ENCODE measurements at places on chromosomes 5 and 9.

DNA sequence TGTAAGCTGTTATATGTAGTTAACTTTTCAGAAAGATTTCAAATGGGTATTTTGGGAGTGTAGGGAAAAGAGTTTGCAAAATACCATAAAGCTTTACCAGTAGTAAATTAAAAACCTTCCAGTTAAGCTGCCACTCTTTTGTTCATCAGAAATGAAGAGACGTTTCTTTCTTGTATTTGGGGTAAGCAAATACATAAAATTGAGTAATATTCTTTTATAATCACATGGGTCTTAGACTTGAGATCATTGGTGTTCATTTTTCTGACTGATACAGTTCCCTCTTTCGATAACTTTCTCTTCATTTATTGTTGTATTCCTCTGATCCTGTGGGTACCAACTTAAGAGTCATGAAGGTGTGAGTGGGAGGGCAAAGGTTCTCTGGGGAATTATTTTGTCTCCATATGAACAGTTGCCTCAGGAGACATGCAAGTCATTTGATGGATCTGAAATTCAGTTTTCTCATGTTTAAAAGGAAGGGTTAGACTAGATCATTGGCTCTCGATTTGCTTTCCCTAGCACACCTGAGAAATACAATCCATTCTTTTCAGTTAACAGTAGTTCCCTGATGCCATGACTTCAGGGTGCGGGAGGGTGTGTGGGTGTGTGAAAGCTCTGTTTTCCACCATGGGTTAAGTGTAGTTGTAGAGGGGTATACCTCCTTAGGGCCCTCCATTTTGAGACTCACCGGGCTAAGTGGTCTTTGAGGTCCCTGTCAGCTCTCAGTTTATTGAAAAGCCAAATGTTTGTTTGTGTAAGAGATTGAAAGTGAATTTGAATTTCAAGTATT, 47.7 kb downstream of the CNTRL start:
- DNase-seq = peak; percentile 1

GRCh38 chr9:114898741-114899140, 31.6 kb downstream of the TNFSF8 start:
- peak; percentile 91 for DNase-seq

DNA sequence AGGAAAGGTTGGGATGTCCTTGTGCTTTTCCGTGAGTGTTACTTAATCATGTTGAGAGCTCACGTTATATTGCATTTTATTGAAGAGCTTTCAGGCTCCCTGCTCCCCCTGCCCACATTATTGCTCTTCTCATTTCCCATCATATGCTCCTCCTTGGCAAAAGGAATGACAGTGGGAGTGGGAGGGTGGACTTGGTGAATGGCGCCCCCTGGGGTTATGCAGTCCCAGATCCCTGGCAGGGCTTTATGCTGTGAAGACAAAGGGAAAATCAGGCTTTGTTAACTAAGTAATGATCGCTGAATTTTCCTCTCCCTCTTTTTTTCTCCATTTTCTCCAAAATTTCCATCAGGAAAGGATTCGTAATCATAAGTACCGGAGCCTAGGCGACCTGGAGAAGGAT, 166.6 kb downstream of the SMARCA2 start:
- no peak for DNase-seq

DNA sequence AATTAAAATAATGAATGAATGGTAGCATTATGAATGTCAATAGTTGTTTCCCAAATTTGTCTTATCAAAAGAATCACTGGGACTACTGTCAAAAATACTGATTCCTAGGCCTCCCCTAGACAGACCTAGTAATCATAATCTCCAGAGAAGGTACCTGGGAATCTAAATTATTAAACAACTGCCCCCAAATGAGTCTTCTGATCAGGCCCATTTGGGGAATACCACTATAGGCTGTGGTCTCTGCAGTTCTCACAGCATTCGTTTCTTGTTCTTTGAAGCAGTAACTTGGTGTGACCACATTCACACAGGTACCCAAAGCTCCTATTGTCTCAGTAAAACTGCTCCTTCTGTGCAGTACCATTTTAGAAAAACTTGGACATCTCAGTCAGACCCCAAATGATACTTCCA, 230.9 kb downstream of the PIK3R1 start:
- no peak for DNase-seq

- DNase-seq = no peak
Measured at GRCh38 chr9:114894609-114895433, 35.6 kb downstream of the TNFSF8 start.

DNA sequence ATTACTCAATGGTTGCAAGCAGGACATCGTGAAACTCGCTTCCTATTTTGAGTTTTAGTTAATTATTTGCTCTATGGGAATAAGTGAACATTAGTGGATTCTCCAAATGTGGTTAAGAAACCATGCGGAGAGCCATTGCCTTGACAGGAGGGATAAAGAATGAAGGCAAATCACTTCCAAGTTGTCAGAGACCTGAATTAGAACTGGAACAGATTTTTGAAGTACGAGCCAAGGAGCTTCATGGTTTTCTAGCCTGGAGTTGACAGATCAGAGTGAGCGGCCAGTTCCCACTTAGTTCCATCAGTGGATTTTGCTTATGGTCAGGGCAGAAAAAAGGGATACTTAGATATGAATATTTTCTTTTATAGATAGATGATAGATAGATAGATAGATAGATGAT, 171.4 kb upstream of the CDH10 start:
- DNase-seq = no peak

DNA sequence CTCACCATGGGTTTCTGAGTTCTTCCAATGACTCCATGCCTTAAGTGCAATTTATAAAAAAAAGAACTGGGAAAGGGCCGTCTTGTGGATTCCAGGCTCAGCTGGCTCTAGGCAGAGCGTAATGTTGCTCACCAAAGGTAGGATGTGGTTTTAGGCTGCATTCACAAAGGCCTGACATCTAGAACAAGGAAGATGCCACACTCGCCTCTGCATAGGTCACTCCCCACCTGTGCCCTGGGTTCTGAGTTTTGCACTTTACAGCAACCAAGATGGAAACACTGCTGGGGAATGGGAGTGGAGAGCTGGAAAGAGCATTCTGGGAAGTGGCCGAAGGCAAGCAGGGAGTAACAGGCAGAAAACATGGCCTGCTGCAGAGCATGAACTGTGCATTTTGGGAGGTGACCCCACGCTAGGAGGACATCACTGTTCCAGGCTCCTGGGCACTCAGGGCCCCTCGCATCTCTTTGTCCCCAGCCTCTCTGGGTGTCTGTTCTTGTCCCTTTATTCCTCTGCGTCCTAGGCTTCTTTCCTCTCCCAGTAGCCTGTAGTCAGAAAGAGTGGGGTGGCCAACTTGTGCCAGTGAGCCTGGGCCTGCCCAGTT, 12.3 kb downstream of the FCN2 start:
- DNase-seq = no peak

DNA sequence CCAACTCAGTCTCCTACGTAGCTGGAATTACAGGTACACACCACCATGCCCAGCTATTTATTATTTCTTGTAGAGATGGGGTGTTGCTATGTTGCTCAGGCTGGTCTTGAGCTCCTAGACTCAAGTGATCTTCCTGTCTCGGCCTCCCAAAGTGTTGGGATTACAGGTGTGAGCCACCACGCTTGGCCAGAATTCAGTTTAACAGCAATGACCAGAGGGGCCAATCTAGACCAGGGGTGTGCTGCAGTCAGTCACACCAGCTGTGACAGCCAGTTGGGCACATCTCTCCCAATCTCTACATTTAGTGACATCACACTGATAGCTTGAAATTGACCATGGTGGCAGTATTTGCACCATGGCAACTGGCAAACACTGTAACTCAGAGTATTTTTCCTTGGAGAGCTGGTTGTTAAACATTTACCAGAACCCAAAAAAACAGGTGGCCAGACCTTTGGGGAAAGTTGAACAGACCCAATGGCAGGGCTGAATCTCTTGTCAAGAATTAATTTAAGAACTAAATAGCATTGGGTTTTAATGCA, 67.7 kb upstream of the UBTD2 start:
- no peak for DNase-seq

DNA sequence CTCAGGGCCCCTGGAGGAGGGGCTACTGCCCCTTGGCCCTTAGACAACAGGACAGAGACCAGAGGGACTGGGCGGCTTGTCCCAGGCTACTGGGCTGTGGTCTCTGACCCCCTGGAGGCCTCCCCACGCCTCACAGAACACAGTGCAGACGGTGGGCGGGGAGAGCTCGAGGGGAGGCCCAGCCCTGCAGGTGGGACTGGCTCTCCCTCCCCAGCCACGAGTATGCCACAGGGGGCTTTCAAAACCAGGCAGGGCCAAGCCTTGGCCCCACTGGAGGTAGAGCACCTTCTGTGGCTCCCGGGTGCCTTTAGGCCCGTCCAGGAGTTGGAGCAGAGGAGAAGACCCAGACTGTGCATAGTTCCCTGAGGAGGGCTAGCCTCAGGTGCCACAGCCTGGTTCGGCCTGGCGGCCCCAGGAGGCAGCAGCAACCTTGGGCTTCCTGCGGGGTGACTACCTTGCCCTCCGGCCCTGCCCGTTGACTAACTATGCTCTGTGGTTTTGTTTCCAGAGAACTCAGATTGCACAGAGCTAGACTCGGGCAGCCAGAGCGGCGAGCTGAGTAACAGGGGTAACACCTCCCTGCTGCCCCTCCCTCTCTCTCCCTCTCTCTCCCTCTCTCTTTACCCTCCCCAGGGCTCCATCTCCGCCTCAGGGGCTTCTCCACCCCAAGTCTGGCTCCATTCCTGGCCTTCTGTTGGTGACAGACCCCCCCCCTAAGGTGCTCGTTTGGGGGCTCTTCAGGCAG, 15.5 kb downstream of the CARD19 start:
- no peak for DNase-seq

GRCh38 chr5:154626876-154627557, 128.2 kb upstream of the LARP1 start:
- no peak for DNase-seq

DNA sequence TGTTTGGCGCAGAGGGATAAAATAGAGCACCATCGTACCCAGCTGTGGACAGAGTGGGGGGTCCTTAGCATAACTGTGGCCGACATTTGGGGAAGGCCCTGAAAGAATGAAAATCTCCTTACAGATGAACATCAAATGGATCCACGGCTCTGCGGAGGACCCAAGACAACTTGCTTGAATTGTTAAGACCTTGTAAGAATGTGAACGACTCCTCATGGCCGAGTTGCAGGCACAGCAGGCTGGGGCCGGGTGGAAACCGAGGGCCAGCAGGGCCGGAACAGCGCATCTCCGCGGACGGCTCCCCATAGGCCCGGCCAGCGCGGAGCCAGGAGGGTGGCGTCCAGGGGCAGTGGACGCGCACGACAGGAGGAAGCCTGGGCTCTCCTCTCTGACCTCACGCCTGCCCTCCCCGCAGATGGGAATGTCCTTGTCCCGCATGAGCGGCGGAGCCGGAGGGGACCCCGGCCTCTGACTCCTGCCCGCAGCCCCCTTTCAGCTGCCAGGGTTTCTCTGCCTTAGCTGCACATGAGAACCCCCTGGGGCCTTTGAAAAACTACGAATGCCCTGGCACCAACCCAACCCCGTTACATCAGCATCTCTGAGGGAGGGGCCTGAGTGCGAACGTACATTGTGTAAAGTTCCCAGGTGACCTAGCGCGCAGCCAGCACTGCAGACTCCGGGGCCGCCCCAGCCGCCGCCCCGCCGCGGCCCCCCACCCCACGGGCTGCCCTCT, 36.2 kb upstream of the PTCH1 start:
- no peak for DNase-seq

DNA sequence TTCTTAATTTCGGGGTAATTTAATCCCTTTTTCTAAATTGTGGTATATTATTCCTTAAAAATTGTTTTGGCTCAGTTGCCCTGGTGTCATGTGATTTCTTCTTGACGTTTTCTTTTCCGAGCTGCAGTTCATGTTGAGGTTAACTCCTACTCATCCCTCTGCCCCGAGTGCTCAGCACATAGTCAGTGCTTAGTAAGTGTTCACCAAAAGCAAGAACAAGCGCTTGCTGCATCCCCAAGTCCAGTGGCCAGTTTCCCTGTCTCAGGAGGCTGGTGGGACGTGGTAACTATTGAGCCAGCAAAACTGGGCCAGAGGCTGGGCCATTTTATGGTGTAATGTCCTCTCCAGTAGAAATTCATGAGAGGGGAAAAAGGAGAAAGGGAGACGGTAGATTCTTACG, 23.3 kb downstream of the TRIO start:
- DNase-seq = no peak

DNA sequence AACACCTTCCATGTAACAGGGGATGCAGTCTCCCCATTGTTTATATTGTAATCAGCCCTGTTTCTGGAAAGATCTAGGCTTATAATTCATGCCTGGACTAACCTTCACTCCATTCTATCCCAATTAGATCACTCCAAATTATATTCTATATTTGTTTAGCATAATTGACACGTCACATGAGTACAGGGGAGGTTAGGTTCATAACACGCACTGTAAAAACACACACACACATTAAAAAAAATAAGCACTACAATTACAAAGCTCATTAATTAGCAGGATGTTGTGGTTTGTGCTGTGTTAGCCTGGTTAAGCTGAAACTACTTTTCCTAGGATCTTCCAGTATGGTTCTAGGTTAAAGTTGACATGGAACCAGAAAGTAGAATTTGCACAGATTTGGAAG, 126.0 kb downstream of the MLLT3 start:
- DNase-seq = no peak

- no peak for DNase-seq
Measured at GRCh38 chr9:27474305-27474704, 49.8 kb upstream of the IFNK start.

GRCh38 chr9:134266418-134266817, 59.8 kb upstream of the RXRA start:
- no peak for DNase-seq

DNA sequence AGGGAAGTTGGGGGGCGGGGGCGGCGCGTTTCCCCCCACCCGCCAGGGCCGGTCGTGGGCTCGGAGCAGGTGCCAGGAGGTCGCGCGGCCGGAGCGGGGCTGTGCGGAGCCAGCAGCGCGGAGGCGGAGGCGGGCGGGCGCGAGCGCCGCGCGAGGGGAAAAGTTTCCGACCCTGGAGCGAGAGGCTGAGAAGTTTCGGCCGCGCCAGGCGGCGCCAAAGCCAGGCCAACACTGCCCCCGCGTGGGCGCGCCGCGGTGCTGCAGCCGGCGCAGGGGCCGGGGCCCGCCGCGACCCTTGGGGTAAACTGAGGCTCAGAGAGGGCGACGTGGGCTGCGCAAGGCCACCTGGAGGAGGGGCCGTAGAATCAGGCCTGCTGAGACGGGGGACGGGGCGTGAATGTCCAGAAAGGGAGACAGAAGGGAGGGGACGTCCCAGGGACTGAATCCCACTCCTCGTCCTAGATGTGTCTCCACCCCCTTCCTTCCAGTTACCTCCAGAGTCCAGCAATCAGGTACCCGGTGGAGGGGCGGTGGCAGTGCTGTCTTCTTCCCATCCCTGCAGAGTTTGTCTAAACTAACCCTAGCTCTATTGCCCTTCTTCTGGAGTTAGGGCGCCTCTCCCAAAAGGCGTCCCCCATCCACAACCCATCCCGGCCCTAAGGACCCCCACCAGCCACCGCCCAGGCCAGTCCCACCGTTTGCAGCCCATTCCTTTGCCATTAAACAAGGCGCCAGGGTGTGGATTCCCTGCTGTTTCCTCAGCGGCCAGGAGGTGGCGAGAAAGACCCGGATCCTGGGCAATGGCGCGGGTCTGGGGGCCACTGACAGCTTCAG, 10.2 kb downstream of the C9orf50 start:
- DNase-seq = peak; percentile 68

GRCh38 chr5:146699664-146700418, 178.7 kb downstream of the PPP2R2B start:
- DNase-seq = no peak

GRCh38 chr5:151081431-151082281, 822 bp upstream of the TNIP1 start:
- DNase-seq = no peak

Measured in CD4-positive, alpha-beta T cell treated with Interleukin-6 at 100 ng/mL for 8 hours (primary cell).